ENCODE measurements at places on chromosomes 4 and X.

GRCh38 chrX:8390771-8391170 is 73.9 kb upstream of the VCX3B start:
- no peak for DNase-seq

DNA sequence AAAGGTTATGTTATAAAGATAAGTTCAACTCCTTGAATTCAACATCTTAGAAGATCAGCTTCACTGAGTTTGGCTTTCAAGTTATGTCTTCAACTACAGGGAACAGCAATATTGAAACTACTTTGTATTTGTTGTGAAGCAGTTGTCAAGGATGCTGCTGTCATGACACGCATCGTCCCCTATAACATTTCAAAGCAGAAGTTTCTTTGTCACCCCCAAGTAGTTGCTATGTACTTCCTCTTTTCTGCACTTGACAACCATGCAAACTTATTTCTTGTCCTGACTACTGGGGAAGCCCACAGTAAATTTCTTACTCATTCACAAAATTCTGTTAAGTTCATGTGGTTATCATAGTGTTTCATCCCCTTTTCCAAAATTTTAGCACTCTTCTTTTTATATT is 14.3 kb downstream of the ANTXR2 start:
- DNase-seq = no peak

GRCh38 chr4:138892483-138893407 is 122.8 kb upstream of the NOCT start:
- no peak for DNase-seq

DNA sequence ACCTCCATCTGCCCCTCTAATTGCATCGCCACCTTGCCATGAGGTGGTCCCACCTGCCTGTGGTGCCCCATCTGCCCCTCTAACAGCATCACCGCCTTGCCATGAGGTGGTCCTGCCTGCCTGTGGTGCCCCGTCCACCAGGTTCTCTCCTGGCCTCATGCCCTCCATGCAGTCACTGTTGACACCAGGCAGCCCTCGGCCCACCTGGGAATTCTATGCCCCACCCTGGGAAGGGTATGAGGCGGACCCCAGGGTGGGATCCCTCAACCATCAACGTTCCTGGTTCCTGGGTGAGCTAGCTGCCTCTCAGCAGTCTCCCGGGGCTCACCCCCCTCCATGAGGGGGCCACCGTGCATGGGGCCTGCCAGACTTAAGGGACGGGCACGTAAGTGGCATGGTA is 38.9 kb downstream of the ACOX3 start:
- no peak for DNase-seq

GRCh38 chrX:116357329-116357728 is 79.1 kb upstream of the SLC6A14 start:
- DNase-seq = no peak

DNA sequence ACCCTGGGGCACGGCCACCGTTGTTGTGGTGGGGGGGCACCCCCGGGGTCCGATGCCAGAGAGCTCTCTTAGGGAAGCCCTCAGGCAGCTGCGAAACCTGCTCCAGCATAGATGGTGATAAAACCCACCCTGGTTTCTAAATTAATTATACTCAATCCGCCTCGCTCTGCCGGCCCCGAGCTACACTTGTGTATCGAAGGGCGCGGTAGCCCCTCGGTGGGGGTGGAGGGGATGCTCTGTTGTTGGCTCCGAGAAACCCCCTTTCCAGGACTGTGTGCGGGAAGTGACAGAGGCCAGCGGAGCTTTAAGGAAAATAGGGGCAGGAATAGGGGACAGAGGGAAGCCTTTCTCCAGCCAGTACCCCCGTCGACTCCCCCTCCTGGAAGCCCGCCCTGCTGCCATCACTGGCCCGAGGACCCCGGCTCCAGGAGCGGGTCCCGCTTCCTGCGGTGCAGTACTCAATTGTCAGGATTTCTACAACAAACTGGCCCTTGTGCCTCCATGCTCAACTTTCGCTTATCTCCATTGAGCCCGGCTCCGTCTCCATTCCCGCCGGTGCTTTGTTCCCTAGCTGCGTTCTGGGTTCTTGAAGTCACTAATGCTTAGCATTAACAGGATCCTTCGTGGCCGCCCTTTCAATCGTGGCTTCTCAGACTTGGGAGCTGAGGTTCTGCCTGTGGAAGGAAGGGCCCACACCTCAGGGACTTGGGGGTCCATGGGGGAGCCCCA is 408.2 kb downstream of the BCOR start:
- DNase-seq = no peak

- no peak for DNase-seq
Observed at GRCh38 chr4:57404483-57404882, 294.3 kb upstream of the IGFBP7 start.
